ENCODE measurements at places on chromosomes 2 and 18.

DNA sequence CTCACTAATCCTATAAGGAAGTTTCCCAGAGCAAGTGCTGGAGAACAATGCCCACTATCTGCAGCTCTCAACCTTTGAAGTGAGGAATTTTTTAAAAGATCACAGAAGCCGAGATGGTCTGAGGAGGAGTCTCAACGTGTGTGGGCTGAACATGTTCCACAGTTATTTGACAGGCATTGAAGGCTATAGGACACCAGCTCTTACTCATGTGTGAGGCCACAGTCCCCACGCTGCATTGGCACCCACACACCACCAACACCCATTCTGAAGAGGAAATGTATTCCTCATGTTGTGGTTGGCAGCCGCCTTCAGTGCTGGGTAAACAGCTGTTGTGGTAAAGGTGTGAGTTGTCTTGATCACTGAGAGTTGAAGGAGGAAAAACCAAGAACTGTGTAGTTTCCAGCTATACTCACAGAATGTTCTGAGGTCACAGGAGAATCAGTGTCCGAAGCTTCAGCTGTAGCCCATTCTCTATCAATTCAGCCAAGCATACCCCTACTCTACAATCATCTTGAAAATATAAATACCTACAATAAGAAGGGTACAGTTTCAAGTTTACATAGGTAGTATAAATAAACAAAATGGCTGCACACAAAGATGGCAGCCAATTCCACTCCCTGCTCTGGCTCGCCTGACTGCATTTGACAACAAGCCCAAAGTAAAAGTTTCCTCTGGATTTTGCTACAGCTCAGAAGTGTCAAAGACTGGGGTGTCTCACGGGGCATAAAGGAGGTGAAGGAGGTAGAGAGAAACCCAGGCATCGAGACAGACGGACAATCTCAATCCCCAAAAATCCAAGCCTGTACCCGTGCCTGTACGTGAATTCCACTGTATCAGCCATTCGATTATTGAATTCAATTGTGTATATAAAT is 12.1 kb downstream of the CD226 start:
- peak; percentile 70 for DNase-seq

- no peak for DNase-seq
These were observed 26.5 kb upstream of the GREB1L start for GRCh38 chr18:21215490-21215889.

- no peak for DNase-seq
These were observed 1.0 kb upstream of the ZC3H8 start for GRCh38 chr2:112255875-112256274.

GRCh38 chr18:45806226-45806625 is 19.2 kb upstream of the SIGLEC15 start:
- DNase-seq: no peak

DNA sequence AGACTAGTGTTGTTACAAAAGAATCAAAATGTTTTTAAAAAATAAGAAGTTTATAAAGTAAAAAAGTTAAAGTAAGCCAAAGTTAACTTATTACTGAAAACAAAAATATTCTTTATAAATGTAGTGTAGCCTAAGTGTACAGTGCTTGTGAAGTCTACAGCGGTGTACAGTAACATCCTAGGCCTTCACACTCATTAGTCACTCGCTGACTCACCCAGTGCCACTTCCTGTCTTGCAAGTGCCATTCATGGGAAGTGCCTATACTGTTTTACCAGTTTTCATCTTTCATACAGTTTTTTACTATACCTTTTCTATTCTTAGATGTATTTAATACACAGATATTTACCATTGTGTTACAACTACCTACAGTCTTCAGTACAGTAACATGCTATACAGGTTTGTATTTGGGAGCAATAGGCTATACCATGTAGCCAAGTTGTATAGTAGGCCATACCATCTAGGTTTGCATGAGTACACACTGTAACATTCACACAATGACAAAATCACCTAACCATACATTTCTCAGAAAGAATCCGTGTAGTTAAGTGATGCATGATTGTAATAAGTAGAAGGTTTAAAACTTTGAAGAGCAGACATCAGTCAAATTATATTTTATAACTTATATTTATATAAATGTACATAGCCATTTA is 13.4 kb downstream of the SERPINB7 start:
- peak; percentile 28 for DNase-seq

DNA sequence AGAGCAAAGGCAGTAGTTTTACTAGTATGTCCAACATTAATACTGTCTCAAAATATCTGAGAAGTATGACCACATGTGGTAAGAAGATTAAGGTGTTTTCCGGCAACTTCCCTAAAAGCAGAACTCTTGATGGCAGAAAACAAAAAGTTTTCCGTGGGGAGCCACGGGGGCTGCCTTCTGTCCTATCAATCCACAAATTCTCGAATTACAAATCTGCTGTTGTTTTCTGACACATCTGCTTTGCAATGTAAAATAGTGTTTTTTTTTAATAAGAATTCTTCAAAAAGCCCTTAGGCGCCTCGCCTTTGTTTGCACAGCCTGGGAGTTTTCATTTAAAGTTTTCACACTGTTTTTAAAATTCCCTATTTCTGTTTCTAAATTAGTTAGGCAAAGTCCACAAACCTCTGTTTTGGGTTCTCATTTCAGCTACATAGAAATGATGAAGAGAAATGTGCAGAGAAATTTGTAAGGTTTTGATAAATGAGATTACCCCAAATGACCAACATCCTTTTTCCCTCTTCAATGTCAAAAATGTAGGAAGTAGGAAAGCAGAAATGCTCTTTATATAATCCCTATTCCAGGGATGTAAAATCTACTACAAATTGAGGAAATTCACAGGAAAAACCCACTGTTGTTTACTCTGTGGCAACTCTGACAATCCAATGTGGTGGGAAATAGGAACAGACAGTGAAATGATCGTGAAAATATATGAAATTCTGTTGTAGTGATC is 385.8 kb downstream of the ZEB2 start:
- DNase-seq: no peak

DNA sequence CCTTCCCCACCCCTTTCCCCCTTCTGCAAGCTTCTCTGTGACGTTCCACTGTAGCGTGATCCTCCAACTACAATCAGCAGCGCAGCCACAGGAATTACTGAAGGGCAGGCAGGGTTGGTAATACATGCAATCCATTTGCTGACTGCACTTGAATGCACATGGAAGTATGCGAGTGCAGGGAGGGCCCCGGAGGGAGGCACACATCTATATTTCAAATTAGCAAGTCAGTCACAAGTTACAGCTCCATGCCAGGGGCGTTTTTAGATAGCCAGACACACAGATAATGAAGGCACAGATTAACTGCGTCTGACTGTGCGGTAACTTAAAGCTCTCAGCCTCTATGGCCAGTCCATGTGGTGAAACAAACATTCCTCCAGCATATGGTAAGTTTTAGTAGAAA is 209.2 kb upstream of the GATA6 start:
- no peak for DNase-seq

DNA sequence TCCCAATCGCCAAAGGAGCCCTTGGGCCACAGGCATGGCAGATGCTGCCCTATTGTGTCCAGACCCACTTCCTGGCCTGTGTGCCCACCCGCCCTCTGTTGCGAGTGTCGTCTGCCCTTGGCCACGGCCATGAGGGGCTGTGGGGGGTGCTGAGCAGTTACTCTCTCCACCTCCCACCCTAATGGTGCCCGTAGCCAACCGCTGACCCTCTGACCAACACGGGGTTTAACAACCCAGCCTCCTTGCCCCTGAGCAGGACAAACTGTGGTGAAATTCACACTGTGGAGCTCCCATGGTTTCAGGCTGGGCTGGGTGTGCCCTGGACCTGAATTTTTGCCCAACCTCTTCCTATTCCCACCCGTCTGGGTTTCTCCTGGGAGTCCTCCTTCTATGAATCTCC is 145.7 kb upstream of the HDAC4 start:
- DNase-seq: no peak

GRCh38 chr2:36360063-36360462 is 4.5 kb downstream of the CRIM1 start:
- no peak for DNase-seq

- DNase-seq: no peak
These were observed 51.2 kb upstream of the TXNDC2 start for GRCh38 chr18:9834551-9834950.

- DNase-seq: no peak
These were observed 10.2 kb downstream of the NEDD4L start for GRCh38 chr18:58054041-58054781.

Data from activated CD8-positive, alpha-beta memory T cell treated with anti-CD3 and anti-CD28 coated beads for 4 hours (primary cell).